Stimulated activated CD4-positive, alpha-beta T cell treated with anti-CD3 and anti-CD28 coated beads, Interleukin-2, amount 100 ng/mL, for 4 hours (primary cell): ENCODE measurements at places on chromosomes 6 and 20.
A peak's percentile ranks its signal among the peaks of the same experiment; 100 is the strongest.

DNA sequence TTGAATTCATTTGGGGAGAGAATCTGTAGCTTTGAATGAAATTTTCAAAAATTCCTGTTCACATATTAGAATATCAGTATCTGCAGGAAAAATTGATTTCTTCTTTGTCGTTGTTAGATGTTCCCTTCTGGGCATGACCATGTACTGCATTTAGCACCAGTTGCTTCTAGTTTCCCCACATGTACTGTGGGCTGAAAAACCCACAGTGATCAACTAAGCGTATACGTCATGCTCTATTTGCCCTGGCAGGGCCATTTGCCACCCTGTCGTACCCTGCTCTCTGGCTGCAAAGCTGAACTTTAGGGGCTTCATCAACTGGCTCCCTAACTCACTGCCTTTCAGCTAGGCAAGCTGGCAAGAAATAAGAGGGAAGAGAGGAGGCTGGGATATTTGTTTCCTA is 340.7 kb upstream of the TSHZ2 start:
- DNase-seq: no peak

GRCh38 chr6:159249752-159250151 is 80.6 kb downstream of the FNDC1 start:
- no peak for DNase-seq

DNA sequence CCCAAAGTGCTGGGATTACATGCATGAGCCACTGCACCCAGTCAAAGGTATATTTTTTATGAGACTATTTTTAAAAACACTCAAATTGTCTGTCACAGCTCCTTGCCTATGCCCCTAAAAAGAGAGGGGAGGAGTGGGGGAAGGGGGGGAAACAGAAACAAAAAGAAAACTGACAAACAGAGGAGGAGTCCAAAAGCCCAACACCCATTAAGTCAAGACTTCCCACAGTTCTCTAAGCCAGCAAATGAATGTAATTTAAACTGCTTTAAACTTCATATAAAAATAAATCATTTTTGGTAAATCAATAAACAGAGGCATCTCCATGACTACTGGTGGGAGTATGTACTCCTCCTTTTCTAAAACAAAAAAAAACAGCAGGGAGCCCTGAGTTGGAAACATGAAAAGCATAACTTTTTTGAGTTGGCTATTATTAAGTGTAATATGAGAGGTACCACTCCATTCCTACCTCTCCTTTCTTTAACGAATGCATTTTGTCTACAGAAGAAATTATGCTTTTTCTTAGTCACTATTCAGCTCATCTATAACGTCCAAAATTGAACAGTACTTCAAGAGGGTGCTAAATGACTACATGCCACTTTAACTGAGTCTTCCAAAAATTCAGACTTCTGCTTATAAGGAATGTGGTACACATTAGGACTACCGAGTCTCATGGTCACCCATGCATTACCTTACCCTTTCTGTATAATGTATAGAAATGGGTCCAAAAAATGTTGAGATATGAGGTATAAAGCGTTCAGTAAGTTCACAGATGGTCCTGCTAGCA is 119.0 kb upstream of the PRSS16 start:
- no peak for DNase-seq

- DNase-seq: no peak
These were observed 1.3 kb downstream of the LKAAEAR1 start for GRCh38 chr20:64082820-64083377.

DNA sequence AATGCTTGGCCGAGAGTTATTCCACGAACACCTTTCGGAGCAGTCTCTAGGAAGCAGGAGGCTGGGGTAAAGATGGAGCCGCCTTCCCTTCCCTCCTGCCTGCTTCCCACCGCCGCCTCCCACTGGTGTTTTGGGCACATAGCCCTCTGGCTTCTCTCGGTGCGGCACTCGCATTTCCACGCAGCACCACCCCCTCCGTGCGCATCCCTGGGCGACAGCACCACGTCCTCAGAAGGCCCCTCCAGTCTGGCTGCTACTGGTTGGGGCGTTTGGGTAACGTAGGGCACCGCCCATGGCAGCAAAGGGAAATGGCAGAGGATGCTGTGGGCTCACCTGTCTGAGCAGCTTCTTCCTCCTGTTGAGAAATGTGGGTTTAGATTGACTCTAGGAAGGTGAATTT is 2.4 kb downstream of the COL20A1 start:
- DNase-seq: no peak

DNA sequence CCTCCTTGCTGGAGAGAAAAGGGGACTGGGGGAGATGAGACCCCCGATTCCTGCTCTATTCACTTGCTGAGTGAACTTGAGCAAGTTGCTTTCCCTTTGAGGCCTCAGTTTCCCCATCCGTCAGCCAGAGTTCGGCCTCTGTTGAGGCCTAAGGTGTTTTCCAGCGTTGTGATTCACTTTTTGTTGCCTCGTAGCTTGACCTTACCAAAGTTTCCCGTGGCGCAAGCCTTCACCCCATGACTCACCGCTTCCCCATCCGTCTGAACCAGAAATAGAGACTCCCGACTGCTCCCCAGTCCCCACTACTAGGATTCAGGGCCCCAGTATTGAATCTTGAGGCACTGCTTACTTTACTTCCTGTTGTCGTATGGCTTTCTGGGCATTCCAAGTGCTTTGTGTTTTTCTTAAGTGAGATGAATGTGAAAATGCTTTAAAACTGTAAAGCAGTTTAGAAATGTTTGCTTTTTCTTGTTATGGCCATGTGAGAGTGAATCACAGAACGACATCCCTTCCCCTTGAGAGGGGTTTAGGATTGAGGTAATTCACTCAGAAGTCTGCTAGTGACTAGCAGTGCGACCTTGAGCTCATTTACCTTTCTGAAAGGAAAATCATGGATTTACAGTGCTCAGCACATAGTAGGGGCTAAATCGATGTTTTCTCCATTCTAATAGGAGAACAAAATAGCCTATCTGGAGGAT is 1.2 kb downstream of the CHMP4B start:
- peak; percentile 19 for DNase-seq

GRCh38 chr6:15207923-15208322 is 37.9 kb upstream of the JARID2 start:
- no peak for DNase-seq

DNA sequence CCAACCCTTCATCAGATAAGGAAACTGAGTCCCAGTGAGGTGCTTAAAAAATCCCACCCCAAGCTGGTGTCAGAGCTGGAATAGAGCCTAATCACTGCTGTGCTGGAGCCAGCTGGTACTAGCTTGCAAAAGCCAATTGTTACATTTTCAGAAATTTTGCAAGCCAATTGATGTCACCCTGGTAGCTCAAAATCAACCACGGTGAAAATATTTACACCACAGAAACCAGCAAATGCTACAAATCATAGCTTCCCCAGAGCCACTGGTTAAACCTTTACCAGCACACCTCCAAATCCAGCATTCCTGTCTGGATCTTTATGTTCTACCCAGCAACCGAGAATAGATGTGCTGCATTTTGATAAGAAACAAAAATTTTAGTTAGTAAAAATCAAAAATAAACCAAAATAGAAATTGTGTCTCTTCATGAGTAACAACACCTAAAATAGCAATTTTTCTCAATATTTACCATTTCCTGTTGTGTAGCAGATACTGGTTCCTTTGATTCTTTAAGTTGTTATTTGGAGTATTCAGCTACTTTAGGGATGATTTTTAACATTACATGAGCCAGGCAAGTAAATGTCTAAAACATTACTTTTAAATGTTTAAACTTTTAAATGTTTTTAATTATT is 7.2 kb upstream of the LCA5 start:
- DNase-seq: no peak

DNA sequence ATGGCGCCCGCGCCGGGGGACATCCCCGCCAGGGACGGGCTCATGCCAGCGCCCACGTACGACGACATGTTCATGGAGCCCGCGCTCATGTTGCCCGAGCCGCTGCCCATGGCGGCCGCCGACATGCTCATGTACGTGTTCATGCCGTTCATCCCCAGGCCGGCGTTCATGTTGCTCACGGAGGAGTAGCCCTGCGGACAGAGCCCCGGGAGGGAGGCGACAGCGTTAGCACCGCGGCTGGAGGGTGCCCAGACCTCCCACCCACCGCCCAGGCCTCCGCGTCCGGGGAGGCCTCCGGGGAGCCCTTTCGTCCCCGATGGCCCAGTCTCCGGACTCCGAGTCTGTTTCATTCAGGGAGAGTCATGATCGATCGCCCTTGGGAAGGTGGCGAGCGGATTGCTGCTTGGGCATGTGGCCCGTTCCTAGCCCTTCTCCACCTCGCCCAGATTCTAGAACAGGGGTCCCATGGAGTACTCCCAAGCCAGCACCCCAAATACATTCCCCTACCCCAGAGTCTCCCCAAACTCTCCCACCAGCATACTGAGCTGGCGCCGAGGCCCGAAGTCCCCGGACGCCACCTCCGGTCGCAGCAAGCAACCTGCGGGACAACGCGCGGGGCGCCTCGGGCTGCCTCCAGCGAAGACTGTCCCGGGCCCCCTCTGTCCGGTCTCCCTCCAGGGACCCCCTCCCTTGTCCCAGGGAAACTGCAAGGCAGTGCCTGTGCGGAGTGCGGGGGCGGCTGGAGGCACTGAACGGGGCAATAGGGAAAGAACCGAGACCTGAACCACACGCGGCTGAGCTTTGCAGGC is 1.2 kb downstream of the FOXA2 start:
- DNase-seq: no peak

DNA sequence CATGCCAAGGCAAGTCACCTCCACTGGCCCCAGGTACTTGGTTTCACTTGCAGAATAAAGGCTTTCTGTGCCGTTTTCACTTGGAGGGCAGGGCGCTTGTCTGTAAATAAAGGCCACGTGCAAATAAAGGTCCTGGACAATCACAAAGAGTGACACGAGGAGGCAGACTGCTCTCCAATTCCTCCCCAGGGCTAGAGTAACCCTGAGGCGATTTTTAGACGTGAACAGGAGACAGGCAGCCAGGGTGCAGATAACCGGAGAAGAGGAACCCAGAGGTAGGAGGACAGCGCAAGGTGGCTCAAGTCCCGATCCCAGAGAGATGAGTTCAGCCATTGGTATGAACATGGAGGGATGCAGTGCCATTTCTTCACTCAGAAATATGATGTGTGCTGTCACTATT is 327.4 kb downstream of the KIF16B start:
- DNase-seq: no peak
